ENCODE measurements at places on chromosomes 4 and X.

DNA sequence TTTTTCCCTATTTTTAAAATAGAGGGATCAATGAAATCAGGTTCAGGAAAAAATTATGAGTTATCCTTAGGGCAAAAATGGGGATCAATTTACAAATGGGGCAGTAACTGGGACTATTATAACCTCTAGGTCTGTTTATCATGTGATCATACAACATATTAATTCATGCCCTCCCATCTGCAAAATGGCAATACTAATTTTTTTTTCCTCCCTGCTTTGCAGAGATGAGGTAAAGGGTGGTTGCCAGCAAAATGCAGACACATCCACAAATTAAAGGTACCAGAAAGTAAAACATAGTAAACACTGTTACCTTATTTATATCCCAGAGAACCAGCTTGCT, 467 bp downstream of the HSD17B11 start:
- no peak for DNase-seq

DNA sequence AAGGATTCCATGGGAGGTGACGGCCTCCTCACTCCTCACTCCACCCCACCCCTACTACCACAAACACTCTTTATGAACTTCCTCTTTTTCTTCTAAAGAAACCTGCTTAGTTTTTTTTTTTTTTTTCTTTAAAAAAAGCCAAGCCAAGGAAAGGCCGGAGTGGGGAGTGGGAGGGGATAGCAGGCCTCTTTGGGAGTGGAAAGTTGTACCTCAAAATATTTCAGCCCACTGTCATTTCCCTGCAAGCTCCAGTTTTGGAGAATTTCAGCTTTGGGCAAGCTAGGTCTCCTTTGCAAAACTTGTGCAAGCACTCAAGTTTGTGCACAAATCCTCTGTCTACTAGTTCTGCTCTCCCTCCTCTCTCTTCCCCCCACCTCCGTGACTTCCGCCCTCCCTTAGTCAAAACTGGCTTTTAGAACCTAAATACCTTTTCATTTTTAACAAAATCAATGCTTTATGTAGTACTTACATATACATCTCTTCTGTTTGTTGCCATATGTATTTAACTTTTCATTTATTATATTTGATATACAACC, 512 bp upstream of the ANTXR2 start:
- DNase-seq = no peak

DNA sequence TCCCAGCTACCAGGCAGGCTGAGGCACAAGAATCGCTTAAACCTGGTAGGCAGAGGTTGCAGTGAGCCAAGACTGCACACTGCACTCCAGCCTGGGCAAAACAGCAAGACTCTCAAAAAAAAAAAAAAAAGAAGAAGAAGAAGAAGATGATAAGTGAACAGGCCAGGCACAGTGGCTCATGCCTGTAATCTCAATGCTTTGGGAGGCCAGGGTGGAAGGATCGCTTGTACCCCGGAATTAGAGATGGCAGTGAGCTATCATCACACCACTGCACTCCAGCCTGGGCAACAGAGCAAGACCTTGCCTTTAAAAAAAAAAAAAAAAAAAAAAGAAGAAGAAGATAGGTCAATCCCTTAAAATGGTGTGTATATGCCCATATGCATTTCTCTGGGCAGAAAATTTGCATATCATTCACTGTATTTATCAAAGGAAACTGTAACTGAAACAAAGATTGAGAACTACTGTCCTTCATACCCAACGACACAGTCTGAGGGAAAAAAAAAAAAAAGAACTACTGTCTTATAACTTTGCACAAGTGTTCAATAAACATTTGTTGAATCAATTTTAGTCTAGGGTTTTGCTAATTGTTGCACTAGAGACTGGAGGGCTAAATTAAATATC, 2.3 kb downstream of the RFC1 start:
- DNase-seq = no peak

DNA sequence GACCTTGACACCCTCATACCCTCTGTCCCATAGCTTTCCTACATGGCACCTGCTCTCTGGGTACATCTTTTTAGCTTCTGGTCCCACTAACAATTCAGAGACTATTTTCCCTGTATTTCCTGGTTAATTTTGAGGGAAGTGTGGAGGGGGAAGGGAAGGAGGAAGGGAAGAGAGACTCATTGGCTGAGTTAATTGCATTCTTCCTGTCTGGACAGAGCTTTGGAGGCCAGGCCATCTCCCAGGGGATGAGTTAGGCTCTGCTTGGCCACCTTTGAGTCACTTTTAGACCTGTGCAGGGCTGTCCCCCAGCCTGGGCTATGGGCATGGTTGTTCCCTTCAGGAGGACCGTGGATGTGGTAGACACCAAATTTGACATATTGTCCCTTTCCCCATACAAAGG, 167.9 kb upstream of the PGRMC2 start:
- DNase-seq = no peak

DNA sequence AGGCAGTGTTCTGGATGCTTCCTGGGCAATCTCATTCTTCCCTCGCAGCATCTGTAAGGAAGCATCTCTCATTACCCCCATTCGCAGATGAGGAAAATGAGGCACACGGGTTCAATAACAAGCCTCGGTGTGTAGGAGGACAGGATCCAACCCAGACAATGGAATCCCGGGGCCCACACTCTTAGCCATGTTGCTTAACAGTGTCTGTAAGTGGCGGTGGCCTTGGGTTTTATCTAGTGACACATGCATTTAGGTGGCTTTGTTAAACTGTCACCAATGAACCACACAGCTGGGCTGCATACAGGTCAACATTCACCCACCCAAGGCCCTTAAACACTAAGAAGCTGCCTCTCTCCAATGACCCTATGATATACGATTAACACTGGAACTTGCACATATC, 22.6 kb downstream of the RELL1 start:
- no peak for DNase-seq

GRCh38 chrX:44352758-44353157, 9.3 kb upstream of the EFHC2 start:
- no peak for DNase-seq

DNA sequence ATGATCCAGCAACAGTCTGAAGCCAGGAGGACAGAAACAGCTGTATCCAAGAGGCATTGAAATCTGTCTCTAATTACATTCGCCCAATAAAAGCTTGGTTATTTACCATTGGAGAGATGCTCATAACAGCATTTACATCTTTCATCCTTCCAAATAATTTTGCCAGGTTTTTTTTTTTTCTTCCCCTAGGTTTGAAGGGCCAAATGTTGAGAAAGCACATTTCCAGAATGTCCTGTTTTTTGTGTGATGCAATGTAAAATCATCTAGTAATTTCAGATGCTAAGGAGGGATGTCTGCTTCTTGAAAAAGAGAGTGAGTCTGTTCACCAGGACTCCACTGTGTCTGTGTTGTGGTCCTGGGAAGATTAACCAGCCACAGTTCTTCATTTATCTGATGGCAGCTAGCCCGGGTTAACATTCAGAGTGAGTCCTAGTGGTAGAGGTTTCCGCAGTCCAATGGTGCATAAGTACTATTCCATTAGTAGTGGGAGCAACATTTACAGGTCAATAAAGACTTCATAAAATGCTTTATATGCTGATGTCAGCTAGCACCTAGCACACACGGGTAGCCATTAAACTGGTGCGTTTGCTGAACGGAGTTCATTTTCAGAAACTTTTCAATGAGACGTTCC, 406.8 kb downstream of the STIM2 start:
- DNase-seq = no peak

- DNase-seq = no peak
Observed at GRCh38 chr4:12319765-12320164, 891.1 kb upstream of the HS3ST1 start.

DNA sequence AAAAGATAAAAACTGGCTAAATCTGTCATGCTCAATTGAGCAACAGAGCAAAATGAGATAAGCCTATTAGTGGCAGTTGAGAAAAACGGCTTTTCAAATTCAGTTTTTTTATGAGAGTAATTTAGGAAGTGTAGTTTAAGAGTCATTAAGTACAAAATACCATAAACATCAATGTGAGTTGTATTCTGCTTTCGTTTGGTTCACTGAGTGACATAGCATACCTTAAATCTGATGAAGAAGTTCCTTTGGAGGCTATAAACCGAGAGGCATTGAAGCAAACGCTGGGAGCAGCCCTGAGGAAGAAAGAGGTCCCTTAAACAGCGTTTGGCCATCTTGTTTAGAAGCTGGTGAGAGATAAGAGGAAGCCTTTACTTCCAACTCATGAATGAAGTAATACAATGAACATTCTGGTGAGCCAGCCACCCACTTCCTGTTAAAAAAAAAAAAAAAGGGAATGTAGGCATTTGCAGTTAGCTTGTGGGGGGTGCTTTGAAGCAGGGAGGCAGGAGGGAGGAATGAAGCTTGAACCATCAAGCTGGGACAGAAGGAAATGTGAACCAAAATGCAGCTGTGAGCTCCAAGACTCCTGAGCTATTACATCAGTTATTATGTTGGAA, 132.3 kb downstream of the ZNF330 start:
- no peak for DNase-seq

GRCh38 chrX:138982365-138982764, 270.8 kb upstream of the FGF13 start:
- DNase-seq = no peak

DNA sequence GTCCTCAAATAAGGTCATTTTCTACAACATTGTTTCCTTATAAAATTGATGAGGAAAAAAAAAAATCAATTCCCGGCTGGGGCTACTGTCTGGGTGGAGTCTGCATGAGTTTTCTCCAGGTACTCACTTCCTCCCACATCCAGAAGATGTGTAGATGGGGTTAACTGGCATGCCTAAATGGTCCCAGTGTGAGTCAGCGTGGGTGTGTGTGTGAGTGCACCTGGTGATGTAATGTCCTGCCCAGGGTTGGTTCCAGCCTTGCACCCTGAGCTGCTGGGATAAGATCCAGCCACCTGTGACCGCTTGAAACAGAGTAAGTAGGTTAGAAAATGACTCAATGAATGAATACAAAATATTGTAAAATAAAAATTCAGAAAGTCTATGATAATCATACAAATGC, 11.1 kb downstream of the USP26 start:
- no peak for DNase-seq

DNA sequence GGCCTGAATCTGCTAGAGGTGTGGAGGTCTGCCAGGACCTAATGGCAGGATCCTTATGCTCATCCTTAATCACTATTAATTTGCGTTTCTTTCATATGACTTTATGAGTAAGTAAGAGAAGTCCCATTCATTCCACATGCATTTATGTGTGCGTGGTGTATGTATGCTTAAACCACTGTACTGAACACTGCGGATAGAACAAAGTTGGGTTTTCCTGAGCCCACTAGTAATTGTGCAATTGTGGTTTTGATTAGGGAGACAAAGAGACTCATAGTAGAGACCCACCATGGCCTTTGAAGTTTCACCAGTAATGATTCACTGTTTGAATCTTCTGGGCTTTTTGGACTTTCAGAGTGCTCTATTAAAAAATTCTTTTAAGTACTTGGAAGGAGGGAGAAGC, 498.5 kb upstream of the DIPK2B start:
- DNase-seq = no peak

DNA sequence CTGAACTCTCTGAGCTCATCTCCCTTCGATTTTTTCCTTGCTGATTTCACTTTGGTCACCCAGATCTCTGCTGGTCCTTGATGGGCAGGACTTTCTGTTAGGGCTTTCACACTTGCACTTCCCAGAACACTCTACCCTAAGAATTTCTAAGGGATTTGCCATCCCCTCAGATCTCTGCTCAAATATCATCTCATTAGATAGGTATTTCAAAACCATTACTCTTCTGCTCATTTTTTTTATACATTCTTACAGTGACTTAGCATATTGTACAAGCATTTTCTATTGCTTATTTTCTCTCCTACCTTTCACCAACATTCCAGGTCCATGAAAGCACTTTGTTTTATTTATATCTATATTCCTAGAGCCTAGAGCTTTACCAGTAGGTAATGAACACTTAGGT, 913.3 kb downstream of the PDHA2 start:
- no peak for DNase-seq

GRCh38 chr4:100722866-100723459, 205.1 kb upstream of the EMCN start:
- DNase-seq = no peak

- DNase-seq = no peak
Observed at GRCh38 chr4:185761352-185762235, 50.4 kb downstream of the SORBS2 start.

DNA sequence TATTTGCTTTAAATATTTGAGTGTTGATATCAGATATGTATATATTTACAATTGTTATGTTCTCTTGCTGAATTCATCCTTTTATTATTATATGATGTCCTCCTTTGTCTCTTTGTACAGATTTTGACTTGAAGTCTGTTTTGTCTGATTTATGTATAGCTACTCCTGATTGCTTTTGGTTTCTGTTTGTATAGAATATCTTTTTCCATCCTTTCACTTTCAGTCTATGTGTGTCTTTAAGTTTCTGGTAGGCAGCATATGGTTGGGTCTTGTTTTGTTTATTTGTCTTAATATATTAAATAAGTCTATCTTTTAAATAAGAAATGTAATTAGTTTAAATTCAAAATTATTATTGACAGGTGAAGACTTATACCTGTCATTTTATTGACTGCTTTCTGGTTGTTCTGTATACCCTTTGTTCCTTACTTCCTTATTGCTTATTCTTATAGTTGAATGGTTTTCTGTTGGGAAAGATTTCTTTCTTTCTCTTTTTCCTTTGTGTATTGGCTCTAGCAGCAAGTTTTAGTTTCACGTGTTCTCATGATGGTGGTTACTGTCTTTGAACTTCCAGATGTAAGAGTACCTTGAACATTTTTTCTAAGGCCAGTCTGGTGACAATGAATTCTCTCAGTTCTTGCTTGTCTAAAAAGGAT, 31.1 kb downstream of the RAB28 start:
- DNase-seq = no peak

GRCh38 chr4:137463377-137464003, 68.8 kb downstream of the PCDH18 start:
- no peak for DNase-seq

DNA sequence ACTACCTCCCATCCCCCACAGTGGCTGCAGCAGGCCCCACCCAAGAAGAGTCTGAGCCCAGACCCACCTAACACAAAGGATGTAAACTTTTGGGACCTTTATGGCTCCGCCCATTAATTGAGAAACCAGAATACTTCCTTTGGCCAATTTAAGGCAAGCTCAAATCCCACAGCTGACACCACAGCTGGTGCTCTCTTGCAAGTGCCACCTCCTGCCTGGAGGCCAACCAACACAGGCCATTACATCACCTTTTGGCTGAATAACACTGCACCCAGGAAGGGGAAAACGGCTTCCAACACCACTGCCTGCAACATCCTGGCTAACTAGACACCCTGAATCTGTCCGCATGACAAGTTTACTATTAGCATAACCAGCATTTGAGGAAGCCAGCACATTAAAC, 248.8 kb downstream of the PRDM5 start:
- DNase-seq = no peak

GRCh38 chr4:110306303-110306702, 107.9 kb upstream of the ELOVL6 start:
- no peak for DNase-seq

- no peak for DNase-seq
Observed at GRCh38 chr4:133711817-133712216, 489.8 kb downstream of the PABPC4L start.

Measured in activated T-helper 1 cell treated with anti-CD3 and anti-CD28 coated beads, Interleukin-2, amount 50 U/mL, for 16 hours (primary cell).